ENCODE measurements at places on chromosomes 7 and 10. TPM values are rescaled to one million over a fixed set of nuclear protein-coding genes. Genes with fewer than 3 reads are reported as not detected.

- no peak for DNase-seq
These were observed 36.9 kb downstream of the C1GALT1 start for GRCh38 chr7:7219216-7219615.

The EBLN1 gene
- not detected for total RNA-seq

- no peak for DNase-seq
These were observed 499.1 kb downstream of the KCNMA1 start for GRCh38 chr10:77138541-77138940.

DNA sequence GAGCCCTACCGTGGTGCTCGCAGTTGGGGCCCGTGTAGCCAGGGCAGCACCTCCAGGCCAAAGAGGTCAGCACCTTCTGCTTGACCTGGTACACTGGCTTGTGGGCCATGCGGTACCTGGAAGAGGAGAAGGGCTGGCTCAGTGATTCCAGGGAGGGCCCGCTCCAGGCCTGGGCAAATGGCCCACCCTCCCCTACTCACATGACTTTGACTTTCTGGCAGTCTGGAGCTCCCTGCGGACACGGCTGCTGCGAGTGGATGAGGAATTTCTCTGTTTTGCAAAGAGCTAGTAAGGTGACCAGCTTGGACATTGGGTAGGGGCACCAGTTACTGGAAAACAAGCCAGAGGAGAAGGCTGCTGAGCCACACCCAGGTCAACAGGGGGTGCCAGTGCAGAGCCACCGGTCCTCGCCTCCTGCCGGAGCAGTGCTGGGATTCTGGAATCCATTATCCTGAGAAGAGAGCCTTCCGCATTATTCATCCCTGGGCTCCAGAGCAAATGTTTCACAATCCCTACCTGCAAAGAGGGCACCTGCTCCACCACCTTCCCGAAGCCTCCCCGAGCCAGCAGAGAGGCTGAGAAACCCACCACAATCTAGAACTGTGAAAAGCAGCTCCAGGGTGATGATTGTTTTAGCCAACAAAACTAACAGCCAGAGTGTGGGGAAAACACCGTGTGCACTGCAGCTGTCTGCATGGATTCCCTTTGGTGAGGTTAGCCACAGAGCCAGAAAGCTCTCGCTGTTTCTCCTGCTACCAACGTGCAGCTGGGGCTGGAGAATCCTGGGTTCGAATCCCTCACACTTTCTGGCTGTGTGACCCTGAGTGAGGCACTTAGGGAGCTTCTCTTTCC, 11.8 kb downstream of the MMRN2 start:
- DNase-seq = no peak

The COL17A1 gene
- 2.2 TPM for total RNA-seq

DNA sequence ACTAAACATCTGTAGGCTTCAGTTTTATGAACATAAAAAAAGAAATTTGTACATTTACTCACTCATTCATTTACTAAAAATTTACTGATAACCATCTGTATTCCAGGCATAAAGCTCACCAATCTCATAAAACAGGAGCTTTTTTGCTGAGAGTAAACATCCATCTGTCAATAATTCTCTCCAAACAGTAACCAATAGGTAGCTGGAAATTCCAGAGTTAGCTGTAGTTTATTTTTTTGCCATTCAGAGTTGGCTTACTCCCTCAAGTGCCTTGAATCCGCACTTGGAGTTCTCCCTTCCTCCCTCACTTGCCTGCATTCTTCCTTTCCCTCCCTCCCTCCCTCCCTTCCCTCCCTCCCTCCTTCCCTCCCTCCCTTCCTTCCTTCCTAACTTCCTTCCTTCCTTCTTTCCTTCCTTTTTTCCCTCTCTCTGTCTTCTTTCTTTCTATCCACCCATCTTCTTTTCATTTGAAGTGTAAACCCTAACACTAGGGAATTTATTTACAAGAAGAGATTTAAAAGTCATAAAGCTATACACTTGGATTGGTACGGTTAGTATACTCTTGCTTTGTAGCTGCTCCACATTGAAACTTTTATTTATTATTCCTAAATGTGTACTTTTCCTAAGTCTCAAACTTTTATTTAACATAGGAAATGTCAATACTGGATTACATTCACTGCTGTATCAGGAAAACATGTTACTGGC, 44.6 kb upstream of the BICC1 start:
- DNase-seq = no peak

The TMEM213 gene
- not detected for total RNA-seq
